Frontal cortex (tissue), 4 donors: ENCODE measurements at places on chromosomes 5 and 9. TPM values are rescaled to one million over a fixed set of nuclear protein-coding genes. Genes with fewer than 3 reads are reported as not detected.

- DNase-seq, result no peak
Observed at GRCh38 chr5:2899311-2899710, 147.8 kb upstream of the IRX2 start.

- DNase-seq, result no peak
Observed at GRCh38 chr5:159411115-159411514, 80.8 kb upstream of the IL12B start.

The ZCCHC7 gene
- 39.5 TPM for total RNA-seq

The DNAH5 gene
- total RNA-seq, result 3.7 TPM

The PCDHA8 gene
- total RNA-seq, result 8.2 TPM

- DNase-seq, result no peak
Observed at GRCh38 chr5:155087036-155087435, 73.5 kb downstream of the KIF4B start.

DNA sequence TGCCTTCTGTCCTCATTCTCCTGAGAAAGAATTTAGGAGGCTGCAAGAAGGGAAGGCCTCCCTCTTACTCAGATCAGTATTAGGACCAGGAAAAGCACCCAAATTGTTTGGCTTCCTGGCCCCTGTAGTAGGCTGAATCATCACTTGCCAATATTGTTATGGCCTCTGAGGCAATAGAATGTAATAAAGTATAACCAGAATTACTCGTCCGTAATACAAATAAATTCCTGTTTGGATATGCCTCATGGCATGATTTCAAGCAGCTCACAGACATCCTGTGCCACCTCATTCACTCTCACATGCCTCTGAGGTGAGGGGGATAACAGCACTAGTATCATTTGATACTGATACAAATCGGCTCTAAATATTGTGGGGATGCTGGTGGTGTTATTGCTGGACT, 427.3 kb downstream of the ISL1 start:
- DNase-seq, result no peak

DNA sequence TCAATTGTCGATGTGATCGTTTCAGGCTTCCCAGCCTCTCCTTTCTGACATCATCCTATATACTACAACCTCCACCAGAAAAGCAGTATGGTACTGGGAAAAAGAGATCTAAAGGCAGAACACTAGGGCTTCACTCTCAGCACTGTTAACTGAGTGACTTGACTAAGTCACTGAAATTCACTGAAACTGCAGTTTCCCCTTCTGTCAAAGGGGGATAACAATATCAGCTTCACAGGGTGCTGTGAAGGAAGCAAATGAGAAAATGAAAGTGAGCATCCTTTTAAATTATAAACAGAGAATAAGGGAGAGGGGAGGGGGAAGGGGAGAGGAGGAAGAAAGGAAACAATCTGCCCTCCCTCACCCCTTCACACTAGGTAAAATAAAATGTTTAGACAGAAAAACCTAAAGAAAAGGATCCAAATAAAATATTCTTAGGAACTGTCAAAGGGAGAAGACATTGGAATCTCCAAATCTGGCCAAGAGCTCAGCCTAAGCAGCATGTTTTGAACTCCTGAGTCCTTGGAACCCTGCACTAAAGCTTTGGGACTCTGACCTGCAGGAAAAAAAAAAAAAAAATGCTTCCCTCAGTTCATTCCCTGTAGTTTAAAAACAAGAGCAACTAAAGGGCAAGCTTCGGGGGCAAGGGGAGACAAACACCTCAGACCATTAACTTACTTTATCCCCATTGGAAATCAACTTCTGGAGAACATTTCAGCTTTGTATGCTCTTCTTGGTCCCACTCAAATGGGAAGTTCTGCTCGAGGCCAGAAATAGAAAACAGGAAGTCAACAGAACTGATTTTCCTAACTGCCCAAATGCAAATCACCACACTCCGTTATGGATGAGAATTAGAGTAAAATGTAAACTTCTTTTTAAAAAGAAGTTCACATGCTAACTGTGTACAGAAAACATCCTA, 178.3 kb downstream of the DEPDC1B start:
- DNase-seq, result no peak

The FIBCD1 gene
- 0.82 TPM for total RNA-seq

GRCh38 chr5:11252075-11252474, 491.0 kb upstream of the DAP start:
- DNase-seq, result no peak

- DNase-seq, result no peak
Observed at GRCh38 chr9:12708562-12709298, 15.5 kb downstream of the TYRP1 start.

The CNTNAP3B gene
- 35.9 TPM for total RNA-seq

The UBQLN1 gene
- 245 TPM for total RNA-seq

- DNase-seq, result no peak
Observed at GRCh38 chr5:53109056-53109442, 508 bp downstream of the MOCS2 start.

DNA sequence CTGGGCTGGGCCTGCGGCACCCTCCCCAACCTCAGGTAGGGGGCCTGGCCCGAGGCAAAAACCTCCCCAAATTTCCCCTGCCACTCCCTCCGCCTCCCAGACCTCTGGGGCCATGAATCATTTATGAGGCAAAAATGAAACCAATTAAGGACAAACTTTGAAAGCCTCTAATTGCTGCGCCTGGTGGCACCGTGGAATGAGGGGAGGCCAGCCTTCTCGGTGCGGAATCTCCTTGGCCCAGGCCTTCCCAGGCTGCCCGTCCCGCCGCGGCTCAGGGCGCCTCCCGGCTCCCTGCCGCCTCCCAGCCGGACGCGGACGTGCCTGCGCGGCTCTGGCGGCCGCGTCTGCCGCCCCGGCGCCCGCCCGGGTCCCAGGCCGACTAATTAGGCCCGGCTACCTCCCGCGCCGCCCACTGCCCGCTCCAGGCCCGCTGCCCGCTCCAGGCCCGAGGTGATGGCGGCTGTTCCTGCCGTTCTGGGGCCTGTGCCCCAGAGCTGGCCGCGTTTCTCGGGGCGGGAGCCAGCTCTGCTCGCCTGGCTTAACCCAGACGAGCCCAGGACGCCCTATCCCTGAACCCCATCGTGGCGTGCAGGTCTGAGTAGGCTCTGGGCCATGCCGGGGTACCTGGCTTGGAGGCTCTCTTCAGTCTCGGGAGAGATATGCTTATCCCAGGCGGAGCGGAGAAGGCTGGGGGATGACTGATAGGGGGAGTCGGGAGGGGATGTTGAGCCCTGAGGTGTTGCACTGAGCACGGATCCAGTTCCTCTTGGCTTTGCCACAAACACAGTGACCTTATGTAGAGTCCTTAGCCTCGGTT, 20.1 kb downstream of the CXXC5 start:
- no peak for DNase-seq
